ENCODE measurements at places on chromosomes 4 and X.

DNA sequence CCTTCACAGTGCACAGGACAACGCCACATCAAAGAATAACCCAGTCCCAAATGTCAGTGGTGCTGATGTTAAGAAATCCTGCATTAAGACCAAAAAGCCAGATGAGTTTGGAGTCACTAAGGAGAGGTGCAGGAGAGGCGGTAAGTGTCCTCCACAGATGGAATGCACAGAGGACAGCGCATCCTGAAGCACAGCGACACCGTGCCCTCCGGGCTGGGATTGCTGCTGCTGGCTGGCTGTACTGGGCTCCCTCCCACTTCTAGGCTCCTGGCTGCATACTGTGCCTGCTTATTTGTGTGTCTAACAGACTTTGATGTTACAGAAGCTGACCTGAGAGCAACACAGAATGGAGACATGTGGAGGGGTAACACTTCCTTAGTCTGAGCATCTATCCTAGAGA, 325.6 kb upstream of the BOD1L1 start:
- DNase-seq: no peak

DNA sequence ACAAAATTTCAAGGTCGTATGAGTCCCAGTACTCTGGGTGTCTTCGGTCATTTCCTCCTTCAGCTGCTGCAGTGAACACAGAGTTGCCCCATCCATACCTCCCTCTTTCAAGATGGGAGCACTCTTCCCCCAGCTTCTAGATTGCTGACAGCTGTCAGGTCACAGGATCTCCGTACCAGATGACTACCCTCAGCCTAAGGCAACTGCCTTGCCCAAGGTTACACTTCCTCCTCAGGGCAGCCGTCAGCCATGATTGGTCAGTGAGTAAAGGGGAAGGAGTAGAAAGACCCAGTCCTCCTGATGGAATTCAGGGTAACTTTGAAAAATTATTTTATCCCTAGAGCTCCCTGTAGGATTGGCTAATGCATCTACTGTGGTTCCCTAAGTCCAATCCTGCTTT, 81.6 kb downstream of the NAF1 start:
- DNase-seq: no peak

DNA sequence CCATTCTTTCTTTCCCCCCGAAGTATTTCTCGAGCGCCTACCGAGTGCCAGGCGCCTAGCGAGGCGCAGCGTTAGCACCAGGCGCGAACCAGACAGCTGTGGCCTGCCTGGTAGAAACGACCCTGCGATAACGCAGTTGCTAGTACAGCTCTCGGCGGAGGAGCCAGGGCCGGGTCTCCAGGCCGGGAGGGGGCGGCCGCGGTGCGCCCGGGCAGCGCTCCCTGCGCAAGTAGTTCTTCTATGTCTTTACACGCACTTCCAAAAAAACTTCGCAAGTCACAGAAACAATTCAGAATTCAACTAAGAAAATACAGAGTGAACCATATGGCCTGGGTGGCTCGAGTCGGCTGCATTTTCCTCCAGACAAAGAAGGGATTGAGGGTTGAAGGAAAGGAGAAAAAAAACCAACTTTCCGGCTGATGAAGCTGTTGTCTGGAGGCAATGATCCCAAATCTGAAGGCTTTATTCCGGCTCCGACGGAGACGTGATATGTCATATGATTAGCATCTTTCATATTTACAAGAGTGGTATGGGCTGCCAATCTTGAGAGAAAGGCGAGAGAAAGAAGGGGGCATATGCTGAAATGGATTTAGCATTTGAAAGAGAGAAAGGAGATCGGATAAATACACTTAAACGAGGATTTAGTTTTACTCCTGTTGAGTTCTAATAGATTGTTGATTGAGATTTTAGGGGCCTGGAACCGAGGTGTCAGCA, 7.2 kb upstream of the NEUROG2 start:
- DNase-seq: no peak

DNA sequence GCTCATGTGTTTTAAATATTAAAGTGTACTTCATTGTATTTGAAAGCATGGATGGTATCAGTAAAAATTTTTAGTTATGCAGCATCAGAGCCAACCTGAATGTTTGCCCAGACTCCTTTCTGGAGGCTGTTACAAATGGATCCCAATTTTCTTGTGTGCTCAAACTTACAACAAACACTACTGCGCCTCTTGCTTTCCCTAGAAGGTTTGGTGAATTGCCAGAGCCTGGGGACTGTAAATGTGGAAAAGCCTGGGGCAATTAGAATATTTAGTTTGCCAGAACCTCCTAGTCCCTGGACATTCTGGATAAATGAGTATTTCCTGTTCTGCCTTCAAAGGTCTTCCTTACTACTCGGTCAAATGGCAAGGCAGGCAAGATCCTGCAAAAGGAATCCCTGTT, 4.8 kb downstream of the CAPN6 start:
- DNase-seq: no peak
